ENCODE measurements at places on chromosomes 12 and 14.
A peak's percentile ranks its signal among the peaks of the same experiment; 100 is the strongest.

DNA sequence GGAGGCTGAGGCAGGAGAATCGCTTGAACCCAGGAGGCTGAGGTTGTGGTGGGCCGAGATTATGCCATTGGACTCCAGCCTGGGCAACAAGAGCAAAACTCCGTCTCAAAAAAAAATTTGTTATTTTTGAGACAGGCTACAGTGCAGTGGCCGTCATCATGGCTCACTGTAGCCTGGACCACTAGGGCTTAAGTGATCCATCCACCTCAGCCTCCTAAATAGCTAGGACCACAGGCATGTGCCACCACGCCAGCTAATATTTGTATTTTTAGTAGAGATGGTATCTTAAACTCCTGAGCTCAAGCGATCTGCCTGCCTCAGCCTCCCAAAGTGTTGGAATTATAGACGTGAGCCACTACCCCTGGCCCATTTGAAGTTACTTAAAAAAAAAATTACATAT is 966 bp upstream of the PCBP2 start:
- no peak for DNase-seq

DNA sequence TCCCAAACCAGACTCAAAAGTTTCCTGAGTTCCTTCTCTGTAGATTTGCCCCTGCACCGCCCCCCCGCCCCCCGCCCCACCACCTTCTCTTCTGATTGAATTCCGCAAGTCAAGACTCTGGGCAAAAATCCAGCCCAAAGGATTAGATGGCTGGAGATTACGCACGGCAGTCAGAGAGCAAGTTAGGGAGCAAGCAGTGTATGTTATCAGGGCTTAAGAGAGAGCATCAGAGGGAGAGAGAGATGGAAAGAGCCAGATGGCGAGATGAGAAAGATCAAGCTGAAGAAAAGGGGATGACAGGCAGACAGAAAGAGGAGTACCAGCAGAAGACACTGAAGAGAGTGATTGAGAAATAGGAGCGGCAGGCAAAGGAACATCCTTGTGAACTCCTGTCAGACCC is 13.9 kb upstream of the ANKRD33 start:
- DNase-seq = no peak

DNA sequence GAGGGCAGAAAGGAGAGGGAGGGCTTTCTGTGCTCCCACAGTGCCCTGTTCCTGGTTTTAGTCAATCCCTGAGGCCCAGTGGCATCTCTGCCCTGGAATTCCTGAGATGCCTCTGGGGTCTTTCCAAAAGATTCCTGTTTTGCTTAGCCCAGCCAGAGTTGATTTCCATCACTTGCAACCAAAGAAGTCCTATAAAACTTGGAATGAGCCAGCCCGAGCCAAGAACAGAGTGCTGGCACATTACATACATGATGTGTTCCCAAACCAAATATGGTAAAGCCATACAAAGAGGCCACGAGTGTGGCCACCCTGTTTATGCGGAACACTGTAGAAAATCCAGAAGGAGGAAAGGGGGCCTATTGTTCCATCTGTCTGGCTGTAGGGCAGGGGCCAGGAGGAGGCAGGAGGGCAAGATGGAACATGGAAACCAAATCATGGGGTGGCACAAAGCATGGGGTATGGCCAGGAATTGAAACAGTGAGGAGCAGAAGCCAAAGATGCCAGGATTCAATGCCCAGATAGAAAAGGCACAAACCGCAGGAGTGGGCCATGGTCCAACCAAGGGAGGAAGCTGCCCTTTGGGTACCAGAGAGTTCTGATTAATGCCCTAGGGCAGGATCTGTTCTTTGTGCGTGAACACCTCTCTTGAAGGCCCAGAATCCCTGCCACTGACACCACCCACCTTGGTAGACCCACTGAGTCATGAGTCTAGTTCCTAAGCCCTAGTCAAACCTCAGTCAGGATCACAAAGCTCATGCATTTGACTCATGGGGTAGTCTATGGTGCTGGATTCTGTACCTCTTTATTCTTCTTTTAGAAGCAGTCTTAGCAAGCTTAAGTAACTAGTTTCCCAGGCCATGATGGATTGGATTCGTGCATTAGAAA is 75.2 kb downstream of the LRRC74A start:
- DNase-seq = no peak

- no peak for DNase-seq
These were observed 169.5 kb downstream of the CHST11 start for GRCh38 chr12:104626069-104626837.

DNA sequence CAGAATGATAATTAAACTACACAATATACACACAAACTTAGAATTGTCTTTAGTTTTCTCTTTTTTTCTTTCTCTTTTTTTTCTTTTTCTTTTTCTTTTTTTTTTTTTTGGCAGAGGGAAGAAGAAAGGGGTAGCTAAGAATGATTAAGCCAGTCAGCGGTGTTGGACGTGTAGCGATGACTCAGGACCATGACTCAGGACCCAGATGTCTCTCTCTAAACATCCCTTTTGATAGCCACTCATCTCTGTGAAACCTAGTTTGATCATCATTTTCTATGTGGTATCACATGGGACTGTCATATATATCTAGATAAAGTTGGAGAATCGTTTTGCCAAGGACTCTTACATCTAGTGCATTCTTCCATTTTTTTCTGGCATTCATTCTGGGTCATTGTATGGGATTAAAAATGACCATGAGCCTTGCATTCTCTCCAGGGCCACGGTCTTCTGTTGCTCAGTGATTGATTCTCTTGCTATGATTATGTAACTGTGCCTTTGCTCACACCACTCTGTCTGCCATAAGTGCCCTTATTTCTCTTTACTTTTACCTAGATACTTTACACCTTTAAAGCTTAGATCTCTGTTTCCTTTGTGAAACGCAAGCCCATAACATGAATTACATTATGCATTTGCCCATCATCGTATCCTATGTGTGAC is 26.6 kb upstream of the NRXN3 start:
- no peak for DNase-seq

DNA sequence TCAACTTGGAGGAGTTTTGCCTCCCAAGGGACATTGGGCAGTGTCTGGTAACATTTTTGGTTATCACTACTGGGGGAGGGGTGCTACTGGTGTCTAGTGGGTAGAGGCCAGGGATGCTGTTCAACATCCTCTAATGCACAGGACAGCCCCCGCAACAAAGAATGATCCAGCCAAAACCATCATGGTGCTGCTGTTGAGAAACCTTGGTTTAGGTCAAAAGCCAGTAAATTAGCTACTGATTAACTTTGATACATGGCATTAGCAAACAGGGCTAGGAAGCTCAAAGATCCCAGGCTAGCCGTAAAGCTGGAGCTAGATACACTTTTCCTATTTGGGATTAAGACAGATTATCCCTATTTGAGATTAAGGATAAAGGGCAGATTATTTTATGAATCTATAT is 8.8 kb downstream of the ALKBH2 start:
- no peak for DNase-seq

DNA sequence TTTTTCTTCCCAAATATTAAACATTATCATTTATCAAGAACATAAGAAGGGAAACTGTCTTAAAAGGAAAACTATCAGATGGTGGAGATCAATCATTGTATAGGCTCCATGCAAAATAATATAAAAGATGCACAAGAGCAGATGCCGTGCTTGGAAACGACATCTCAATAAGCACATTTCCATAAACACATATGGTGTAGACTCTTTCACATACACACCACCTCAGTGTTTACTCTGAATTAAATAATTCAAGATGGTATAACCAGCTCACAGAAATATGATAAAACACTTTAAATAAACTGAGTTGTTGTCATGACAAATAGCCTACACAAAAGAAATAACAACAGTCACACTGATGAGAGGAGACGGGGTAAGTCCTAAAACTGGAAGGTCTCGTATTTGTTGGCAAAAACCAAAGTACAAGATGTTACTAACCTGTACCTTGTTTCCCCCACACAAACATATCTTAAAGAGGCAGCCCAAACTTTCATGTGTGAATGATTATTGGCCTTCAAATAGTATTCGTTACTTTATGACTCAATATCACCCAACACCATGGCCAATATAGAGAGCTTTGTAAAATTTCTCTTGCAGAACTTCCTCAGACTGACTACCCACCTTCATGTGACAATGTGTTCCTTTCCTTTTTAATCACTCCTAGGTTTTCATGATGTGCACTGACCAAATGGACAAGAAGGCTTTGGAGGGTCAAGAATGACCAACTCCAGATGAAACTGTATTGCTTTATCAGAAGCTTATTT is 48.6 kb upstream of the TMPO start:
- no peak for DNase-seq

GRCh38 chr14:42947991-42948390 is 1341.3 kb downstream of the LRFN5 start:
- DNase-seq = no peak

- DNase-seq = no peak
These were observed 84.2 kb upstream of the BMP4 start for GRCh38 chr14:54040846-54041245.

DNA sequence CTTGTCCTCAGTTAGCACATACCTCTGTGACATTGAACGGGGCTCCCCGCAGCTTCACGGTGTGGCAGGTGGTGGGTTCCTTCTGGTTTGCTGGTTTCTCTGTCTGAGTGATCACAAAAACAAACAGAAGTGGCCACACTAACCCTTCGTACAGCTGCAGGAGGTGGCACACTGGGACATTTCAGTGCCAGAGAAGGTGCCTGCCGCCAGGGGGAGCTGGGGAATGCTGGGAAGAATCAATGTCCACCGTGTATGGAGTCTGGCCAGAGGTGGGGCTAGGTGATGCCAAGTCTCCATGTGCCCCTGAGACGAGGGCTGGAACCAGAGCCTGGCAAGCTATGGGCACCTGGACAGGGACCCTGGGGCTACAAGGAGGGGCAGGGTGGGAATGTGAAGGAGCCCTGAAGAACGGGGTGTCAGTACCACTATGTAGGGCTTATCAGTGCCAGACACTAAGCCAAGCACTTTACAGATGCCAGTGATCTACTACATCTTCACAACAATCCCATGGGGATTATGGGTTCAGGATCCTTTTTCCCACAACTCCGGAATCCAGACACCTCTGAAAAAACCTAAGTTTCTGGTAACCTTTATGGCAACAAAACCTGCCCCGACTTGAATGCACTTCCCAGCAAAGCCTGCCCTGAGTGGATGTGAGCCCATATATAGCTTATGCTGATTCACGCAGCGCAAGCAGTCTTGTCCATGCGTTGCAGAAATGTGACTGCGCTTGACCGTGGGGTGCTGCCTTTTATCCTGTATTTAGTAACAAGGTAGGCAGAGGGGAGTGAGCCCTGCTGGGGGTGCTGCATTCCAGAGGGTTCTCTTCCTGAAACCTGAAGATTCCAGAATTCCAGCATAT is 10.8 kb downstream of the RBM19 start:
- DNase-seq = peak; percentile 72

- no peak for DNase-seq
These were observed 678.6 kb downstream of the TMTC2 start for GRCh38 chr12:83365317-83365716.

DNA sequence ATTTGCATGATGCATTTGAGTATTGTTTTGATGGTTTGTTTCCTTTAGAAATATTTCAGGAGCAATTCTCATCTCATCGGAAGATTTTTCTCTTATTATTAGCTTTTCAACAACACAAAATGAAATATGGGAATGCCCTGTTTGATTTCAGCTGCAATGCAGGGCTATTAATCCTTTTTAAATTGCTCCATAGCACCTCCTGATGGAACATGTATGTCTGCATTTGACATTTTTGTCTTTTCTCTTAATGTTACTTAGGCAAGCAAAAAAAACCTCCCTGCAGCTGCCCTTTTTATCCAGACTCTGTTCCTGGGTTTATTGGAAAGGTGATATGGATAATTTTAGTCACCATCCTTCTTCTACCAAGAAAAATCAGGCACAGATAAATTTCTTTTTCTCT is 895.8 kb downstream of the RPS29 start:
- DNase-seq = no peak

DNA sequence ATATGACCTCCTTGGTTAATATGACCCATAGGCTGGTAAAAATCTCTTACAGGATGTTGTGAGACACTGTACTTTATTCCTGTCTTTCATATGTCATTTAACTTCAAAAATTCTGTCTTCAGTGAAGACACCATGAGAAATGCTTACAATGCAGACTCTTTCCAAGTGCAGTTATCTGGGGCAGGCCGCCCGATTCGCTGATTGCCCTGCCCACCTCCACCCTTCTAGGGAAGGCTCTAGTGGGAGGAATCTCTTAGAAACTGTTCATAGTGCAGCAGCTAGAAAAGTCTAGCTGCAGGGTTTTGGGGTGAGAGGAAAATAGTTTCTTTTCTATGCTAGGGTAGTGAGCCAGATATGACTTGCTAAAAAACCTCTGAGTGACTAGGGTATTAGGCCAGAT is 15.0 kb upstream of the CIPC start:
- DNase-seq = no peak
